ENCODE measurements at places on chromosomes 7 and 10.

GRCh38 chr10:73655990-73656298 lies at the start of gene SYNPO2L:
SYNPO2L (minus strand) TSS chr10:73656029; CDS start chr10:73655922, 107 bp downstream.
- DNase-seq: peak; percentile 46

GRCh38 chr7:25735674-25736242 lies 416.2 kb upstream of the NFE2L3 start:
- no peak for DNase-seq

- DNase-seq: no peak
These were observed 35.8 kb upstream of the EIF4H start for GRCh38 chr7:74138334-74138867.

GRCh38 chr10:91313-91712 lies 42.2 kb upstream of the TUBB8 start:
- no peak for DNase-seq

GRCh38 chr10:87618566-87619423 lies 40.9 kb upstream of the PAPSS2 start:
- DNase-seq: no peak

DNA sequence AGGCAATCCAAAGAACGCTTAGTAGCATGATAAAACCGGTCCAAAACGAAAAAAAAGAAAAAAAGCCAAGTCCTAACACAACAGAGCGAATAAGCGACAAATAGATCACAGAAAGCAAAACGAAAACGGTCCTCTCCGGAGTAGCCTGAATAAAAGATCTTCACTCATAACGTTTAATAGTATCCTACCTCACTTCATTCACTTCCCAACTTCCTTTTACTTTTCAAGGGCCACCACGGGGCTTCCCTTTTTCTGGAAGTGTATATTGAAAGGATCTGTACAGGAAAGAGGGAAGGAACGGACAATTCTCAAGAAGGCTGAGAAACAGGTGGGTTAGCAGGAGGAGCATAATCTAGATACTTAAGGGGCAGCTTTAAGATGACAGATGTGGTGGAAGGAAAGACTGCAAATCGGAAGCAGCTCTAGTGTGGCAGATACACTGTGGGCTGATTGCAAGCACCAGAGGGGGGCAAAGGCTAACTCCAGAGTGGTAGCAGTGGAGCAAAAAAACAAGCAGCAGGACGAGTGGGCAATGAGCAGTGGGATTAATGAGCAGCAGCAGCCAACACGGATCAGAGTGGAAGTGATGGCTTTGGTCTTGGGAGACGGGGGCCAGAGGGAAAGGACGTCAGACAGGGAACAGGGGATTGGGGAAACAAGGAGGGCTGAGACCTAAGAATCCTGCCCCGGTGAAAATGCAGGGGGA lies 866 bp downstream of the CNOT4 start:
- peak; percentile 28 for DNase-seq

DNA sequence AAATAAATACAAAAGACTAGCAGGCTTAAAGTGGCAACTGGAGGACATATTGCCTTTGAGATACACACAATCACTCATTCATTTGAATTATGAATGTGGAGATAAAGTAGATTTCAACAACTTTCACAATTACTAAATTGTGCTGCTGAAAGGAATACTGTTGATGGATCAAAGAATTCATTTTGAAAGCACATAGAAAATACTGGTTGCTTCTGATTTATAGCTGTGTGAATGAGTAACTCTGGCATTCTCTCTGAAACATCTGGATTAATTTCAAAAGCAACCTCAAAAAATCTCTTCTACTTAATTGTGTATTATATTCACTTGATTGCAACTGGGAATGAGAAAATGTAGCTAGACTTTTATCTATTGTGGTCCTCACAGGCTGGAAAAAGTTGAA lies 397.6 kb downstream of the THSD7A start:
- no peak for DNase-seq

GRCh38 chr7:76372984-76373833 lies 14.4 kb upstream of the YWHAG start:
- DNase-seq: peak; percentile 64

GRCh38 chr7:159093351-159093971 lies 51.2 kb downstream of the VIPR2 start:
- DNase-seq: no peak

DNA sequence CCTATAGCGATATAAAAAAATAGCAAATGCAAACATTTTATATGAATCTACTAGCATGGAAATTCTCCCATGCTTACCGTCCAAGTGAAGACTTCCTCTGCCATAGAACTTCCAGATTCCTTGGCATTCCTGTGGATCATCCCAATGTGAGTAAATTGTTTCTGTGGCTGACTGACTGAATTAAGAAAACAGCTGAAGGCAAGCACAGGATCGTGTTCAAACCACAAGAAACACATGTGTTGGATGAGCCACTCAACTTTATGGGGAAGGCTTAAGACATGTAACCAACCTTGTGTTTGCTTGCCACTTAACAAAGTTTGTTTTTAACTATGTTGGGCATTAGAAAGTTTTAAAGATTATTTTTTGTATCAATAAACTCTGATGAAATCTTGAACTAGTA lies 2.6 kb upstream of the MYPN start:
- peak; percentile 27 for DNase-seq

DNA sequence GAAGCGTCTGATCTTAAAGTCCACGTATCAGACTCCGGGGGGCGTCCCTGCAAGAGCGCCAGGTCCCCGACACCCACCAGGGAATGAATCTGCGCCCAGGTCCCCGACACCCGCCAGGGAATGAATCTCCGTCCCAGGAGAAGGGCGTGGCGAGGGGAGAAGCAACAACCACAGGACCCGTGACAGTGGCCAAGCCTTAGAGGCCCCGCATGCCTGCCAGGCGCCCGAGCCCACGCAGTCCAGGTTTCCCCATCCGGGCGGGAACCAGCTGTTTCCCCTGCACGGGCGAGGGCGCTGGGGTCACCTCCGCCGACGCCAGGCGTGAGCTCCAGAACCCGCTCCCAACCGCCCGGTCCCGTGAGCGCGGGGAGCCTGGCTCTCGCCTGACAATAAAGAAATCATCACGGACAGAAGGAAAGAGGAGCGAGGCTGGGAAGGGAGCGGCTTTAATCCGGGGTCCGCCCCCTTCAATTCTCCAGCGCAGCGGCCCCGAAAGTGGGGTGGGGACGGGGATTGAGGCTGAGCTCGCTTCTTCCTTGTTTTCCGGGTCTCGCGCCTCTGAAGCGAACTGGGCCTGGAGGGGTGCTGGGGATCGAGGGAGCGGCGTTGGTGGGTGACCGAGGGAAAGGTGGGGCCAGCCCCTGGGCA lies 29.0 kb upstream of the BMS1 start:
- peak; percentile 37 for DNase-seq

GRCh38 chr10:1598393-1599153 lies 138.8 kb downstream of the ADARB2 start:
- no peak for DNase-seq

GRCh38 chr7:92366730-92367129 lies 80.6 kb upstream of the GATAD1 start:
- no peak for DNase-seq

GRCh38 chr7:122306320-122307227 lies 2.0 kb upstream of the FEZF1 start:
- DNase-seq: no peak

DNA sequence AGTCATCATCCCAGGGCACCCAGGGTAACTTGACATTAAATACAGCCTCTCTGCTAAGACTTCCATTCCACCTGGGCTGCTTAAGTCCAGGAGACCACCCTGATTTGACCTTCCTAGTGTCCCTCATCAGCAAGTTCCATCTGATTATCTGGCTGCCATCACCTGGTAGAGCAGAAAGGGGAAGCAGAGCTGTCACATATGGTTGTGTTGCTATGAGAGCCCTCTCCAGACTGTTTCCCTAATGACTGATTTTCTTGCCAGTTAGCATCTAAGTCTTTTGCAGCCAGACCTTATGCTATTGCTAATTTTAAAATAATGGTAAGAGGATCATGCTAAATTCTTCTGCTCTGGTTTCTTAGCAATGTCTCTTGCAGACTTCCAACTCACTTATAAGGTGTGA lies 38.7 kb downstream of the KCNH2 start:
- no peak for DNase-seq

DNA sequence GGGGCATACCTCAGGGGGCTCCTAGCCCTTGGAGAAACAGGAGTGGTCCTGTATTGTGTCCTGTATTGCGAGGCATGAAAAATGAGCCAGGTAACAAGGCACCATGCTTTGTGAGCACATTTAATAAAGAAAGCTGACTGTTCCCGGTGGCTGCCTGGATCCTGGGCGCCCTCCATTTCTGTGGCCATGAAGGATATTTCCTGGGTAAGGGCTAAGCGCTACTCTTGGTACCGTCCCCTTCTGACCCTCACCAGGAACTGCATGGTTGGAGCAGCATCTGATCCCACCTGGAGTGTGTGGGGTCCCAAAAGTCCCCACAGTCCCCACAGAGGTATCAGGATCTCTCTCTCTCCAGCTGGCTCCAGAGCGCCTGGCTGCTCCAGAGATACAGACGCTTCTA lies 139.5 kb downstream of the MAPK8 start:
- no peak for DNase-seq

GRCh38 chr7:135285547-135286233 lies 52.1 kb downstream of the STRA8 start:
- DNase-seq: no peak

- DNase-seq: no peak
These were observed 91.2 kb upstream of the PAX2 start for GRCh38 chr10:100653957-100654781.

GRCh38 chr10:89475591-89475998 lies 59.8 kb downstream of the SLC16A12 start:
- no peak for DNase-seq

- DNase-seq: peak; percentile 41
These were observed 44.9 kb downstream of the BAMBI start for GRCh38 chr10:28722065-28722803.

DNA sequence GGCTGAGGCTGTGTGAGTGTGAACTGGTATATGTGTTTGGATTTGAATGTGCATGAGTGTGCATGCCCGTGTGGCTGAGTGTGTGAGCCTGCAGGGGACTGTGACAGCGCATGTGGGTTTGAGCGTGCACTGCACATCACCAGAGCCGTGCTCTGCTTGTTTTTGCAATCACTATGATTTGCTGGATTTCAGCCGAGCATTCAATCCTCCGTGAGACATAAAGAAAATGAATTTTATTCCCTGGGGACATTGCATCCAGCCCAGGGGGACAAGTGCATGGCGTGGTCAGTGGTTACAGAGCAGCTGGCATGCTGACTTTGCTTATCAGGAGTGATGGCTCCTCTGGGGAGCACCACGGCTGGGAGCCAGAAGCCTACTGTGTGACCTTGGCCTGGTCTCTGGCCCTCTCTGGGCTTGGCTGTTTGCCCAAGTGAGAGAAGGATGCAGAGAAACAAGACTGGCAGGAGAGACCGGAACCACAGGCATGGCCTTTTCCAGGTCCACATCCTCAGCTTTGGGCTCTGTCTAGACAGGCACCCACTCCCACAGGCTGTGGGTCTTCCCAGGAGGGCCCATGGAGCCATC lies 160.2 kb upstream of the UNC5B start:
- DNase-seq: no peak

DNA sequence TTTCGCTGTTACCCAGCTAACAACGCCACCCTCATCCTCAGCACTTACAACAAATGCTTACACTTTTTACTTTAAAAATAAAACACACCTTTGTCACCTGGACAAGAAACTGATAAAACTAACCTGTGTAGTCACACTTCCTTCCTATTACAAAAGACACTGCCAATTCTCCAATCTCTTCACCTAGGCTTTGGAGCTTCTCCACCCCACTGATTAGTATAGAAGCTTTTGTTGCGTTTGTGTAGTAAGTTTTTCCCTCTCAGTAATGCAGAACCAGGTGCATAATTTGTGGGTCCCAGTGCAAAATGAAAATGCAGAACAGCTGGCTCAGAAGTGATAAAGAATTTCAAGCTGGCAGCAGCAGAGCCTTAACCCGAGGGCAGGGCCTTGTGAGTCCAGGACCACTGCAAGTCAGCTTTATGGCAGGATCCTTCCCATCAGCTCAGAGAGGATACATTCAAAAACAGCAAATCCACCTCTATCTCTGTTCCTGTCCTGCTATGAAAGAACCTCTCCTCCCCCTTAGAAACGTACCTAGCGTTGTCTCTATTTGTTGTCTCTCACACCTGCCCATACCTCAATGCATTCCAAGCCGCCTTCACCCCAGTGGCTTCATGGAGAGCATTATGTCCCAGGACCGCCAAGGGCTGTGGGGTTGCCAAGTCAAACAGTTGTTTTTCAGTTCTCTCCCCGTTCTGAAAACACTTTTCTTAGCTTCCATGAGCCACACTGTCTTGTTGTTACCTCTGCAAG lies 40.3 kb upstream of the EGFR start:
- DNase-seq: no peak

- no peak for DNase-seq
These were observed 8.8 kb upstream of the CALML5 start for GRCh38 chr10:5508161-5508604.

DNA sequence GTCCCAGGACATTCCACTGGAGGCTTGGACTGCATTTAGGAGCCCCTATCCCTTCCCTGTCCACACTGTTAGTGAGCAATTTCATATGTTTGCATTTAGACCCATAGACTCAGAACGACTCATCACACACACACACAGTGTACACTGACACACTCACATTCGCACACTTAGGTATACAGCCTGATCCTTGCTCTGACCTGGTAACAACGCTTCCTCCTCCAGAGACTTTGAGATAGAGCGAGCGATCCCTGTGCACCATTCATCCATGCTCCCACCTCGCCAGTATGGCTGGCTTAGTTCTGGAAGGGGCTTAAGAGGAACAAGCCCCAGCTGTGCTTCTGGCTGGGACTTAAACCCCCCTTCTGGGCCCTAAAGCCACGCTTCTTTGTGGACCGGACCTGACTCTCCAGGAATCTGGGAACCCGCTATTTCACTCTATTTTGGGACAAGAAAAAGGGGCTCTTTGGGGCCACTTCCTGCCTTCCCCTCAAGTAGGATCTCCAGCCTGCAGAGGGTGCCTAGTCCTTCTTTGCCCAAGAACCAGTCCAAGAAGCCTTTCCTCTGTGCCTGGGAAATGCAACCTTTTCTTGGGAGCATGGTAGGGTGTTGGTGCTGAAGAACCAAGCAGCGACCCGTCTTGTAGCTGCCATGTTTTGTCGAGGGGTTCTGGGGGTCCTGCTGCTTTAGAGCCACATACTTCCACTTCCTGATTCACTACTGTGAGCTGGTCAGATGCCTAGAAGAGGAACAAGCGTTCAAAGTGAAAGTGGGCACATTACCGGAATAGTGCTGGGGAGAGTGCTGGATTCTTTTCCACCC lies 1.1 kb upstream of the HOXA13 start:
- no peak for DNase-seq

- DNase-seq: no peak
These were observed 48.5 kb upstream of the LMTK2 start for GRCh38 chr7:98058186-98058585.

- DNase-seq: no peak
These were observed 179.5 kb downstream of the DNAH11 start for GRCh38 chr7:21722371-21722770.

- no peak for DNase-seq
These were observed 466.0 kb downstream of the KIF20B start for GRCh38 chr10:90167174-90168064.

GRCh38 chr7:148095066-148095465 lies 495.5 kb upstream of the C7orf33 start:
- DNase-seq: no peak

DNA sequence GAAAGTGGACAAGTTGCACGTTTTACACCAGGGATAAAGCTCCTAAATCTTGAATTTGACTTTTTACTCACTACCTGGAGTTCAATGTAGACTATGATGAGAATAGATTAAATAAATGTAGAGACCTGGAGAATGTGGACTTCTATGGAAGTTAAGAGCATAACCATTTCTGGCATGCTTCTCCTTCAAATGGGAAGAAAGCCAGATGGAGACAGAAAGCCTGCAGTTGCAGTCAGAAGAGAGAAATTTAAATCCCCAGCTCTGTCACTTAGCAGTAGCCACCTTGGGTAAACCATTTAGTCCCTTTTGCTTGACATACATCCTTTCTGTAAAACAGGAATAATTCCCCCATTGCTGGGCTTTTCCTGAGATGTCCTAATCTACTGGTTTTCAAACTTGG lies 355.3 kb upstream of the AUTS2 start:
- no peak for DNase-seq
